ENCODE measurements at places on chromosomes 16 and 17.
A peak's percentile ranks its signal among the peaks of the same experiment; 100 is the strongest.

DNA sequence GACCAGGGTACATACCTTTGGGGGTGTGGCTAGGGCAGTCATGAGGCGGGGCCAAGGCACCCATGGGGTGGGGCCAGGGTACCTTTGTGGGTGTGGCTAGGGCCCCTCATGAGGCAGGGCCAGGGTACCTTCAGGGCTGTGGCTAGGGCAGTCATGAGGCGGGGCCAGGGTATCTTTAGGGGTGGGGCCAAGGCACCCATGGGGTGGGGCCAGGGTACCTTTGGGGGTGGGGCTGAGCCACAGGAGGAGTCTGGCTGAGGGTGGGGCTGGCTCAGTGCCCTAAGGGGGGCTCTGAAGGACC is 3.5 kb downstream of the GNG13 start:
- no peak for DNase-seq

- DNase-seq = no peak
These were observed 12.0 kb downstream of the PGS1 start for GRCh38 chr17:78390241-78391050.

DNA sequence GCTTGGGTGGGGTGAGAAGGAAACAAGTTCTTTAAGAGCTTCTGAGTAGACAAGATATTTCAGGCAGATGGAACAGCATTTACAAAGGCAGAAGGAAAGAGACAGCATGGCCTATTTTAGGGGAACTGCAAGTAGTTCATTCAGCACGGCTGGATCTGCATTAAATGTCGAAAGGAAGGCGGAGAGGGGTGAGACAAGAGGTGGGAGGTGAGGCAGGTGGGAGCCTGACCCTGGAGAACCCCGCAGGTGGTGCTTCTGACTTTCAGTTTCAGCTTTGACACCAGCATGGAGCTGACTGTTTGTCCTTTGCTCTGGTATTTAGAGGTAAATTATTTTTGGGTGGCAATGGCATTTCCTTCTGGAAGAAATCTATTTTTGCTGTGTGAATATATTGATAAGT is 194.8 kb downstream of the HS3ST4 start:
- no peak for DNase-seq

DNA sequence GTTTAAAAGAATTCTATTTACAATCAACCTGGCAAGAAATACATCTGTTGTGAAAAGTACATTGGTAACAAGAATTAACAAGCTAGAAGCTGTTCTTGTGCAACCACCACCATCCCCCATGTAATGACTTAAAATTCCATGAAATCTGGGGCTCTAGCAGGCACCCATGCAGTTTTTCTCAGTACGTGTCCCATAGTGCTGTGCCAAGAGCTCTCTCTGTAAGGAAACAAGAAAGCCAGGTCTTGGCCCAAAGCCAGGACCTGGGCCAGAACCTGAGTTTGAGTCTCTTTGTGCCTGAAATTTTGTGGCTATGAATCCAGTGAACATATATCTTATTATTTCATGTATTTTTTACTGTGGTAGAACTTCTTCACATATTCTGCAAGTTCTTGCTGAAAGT is 46.6 kb downstream of the NUP93 start:
- DNase-seq = peak; percentile 49

DNA sequence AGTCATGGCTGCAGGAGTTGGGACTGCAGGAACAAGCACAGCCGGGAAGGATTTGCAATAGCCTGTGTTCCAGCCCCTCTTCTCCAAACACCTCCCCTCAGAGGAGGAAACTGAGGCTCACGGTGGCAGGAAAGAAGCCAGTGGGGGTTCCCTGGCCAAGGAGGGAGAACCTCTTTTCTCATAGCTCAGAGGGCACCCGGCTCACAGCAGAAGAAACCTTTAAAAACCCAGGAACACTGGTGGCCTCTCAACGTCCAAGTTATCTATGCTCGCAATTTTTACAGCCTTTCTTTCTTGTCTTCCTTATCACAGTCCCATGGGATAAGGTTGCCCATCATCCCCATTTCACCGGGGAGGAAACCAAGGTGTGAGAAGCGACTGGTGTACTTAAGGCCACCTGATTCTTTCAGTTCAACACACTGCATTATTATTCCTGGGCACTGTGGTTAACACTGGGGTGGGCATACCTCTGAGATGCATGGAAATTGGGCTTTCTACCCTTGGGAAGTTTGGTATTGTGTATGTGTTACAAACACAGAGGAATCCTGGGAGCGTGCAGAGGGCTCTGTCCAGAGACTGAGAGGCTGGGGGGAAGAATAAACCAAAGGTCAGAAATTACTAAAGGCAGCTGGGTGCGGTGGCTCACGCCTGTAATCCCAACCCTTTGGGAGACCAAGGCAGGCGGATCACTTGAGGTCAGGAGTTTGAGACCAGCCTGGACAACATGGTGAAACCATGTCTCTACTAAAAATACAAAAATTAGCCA is 791 bp upstream of the ZNF629 start:
- no peak for DNase-seq

DNA sequence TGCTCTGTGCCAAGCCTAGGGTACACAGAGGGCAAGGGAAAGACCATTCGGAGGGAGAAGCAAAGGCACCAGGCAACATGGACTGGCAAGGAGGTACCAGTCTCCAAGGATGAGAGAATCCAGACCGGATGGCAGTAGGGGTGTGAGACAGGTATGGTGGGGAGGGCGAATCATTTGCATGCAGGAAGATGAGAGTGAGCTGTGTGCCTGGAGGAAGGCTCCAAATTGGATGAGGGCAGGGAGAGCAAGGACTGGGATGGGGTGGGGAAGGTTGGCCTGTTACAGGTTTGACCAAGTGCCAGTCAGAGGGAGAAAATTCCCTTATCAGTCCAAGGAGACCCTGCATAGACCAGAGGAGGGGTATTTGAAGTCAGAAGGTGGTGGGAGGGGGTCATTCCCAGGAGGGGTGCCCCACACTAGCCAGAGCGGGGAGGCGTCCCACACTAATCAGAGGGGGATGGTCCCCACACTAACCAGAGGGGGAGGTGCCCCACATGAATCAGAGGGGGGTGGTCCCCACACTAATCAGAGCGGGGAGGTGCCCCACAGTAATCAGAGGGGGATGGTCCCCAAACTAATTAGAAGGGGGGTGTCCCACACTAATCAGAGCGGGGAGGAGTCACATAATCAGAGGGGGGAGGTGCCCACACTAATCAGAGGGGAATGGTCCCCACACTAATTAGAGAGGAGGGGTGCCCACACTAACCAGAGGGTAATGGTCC is 737 bp downstream of the CANT1 start:
- DNase-seq = no peak

DNA sequence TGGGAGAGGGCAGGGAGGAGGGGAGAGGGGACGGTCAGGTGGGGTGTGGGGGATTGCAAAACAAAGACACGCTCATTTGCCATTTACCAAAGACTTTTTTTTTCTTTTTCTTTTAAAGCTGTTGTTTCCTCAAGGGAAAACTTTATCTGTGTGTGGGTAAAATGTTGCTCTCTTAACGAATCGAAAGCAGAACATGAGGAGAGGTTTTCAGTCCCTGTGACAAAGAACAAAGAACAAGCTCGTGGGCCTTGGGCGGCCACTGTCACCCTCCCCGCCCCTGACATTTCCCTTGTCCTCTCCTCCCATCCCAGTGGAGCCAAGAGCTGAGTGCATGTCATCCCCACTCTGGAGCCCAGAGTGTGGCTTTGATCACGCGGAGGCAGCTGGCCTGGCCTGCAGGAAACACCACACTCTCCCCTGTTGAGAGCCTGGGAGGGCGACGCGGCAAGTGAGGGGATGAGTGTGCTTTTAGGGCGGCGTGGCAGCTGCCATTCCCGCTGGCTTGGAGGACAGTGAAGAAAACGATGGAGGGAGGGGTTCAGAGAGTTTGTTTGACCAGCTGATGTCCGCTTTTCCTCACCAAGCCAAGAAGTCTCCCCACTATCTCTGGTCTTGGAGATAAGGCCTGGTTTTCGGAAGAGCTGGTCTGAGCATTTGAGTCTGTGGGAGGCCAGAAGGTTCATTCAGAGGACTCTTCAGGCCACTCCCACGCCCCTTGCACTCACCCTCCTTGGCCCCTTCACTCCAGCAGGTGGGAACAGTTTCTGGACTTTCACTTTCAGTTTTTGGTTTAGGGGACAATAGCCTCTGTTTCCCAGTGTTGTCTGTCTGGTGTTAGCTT is 11.4 kb downstream of the CCR7 start:
- DNase-seq = peak; percentile 87

- DNase-seq = no peak
These were observed 18.1 kb downstream of the SLC13A5 start for GRCh38 chr17:6695051-6695450.

- no peak for DNase-seq
These were observed 258.6 kb downstream of the IRX3 start for GRCh38 chr16:54027995-54028394.

- peak; percentile 86 for DNase-seq
These were observed 128.0 kb upstream of the PLCG2 start for GRCh38 chr16:81650982-81651562.

GRCh38 chr16:27852681-27853080 is 210.8 kb downstream of the GSG1L start:
- DNase-seq = no peak

DNA sequence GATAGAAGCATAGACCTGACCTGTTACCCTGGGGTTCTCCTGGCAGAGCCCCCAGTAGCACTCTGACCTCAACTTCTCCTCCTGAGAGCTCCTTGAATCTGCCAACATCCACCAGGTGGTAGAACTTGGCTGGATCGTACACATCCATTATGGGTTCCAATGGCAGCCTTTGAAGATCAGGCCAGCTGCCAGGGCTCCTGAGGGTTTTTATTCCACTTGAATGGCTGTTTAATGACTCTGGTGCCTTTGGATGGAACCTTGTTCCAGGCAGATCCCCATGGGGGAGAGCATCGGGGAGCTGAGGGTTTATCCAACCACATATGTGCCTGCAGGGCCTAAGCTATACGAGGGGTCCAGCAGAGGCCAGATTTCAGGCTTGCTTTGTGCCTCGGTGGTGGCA is 47.1 kb upstream of the CLEC19A start:
- DNase-seq = no peak

DNA sequence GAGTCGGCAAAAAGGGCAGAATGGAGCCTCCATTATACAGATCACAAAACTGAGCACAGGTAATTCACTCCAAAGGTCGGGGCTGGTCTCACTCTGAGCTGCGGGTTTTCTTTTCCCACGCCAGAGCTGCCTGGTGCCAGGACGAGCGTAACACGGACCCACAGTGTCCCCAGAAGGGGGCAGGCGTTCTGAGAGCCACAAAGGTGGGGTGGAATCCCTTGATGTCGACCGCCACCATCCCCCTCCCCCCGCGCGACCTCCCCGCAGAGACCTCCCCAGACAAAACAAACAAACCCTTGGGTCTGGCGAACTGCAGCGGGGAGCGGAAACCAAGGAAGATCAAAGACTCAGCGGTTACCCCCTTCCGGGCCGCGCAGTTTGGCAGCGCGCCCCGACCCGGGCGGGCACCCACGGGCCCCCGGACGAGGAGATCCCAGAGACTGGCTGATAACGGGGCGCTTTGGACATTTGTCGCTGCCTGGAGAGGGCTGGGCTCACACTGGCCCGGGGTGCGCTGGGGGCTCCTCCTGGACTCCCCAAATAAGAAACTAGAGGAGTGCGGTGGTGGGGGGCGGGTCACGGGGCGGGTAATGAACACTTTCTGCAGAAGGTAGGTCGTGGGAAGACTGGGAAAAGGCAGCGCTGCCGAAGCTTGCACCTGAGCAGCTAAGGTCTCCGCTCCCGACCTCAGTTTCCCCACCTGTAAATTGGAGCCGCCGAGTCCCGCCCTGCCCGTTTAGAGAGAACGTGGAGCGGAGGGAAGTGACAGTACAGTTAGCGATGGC is 664 bp upstream of the NKD1 start:
- peak; percentile 51 for DNase-seq

DNA sequence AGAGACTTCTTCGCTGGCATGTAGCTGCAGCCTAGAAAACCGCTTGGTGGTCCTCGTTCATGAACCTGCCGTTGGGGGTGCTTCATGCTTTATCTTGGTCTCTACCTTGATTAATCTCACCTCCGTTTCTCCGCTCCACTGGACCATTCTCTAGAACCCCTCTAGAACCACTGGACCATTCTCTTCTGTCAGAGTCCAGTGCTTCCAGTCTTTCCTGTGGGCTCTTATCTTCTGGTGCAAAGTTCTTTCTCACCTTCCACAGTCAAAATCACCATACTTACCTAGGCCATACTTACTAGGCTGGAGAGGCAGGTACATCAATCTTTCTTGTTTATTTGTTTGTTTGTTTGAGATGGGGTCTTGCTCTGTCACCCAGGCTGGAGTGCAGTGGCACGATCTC is 71.4 kb downstream of the PITPNC1 start:
- no peak for DNase-seq

GRCh38 chr16:63983401-63983800 is 1138.5 kb downstream of the CDH11 start:
- no peak for DNase-seq

DNA sequence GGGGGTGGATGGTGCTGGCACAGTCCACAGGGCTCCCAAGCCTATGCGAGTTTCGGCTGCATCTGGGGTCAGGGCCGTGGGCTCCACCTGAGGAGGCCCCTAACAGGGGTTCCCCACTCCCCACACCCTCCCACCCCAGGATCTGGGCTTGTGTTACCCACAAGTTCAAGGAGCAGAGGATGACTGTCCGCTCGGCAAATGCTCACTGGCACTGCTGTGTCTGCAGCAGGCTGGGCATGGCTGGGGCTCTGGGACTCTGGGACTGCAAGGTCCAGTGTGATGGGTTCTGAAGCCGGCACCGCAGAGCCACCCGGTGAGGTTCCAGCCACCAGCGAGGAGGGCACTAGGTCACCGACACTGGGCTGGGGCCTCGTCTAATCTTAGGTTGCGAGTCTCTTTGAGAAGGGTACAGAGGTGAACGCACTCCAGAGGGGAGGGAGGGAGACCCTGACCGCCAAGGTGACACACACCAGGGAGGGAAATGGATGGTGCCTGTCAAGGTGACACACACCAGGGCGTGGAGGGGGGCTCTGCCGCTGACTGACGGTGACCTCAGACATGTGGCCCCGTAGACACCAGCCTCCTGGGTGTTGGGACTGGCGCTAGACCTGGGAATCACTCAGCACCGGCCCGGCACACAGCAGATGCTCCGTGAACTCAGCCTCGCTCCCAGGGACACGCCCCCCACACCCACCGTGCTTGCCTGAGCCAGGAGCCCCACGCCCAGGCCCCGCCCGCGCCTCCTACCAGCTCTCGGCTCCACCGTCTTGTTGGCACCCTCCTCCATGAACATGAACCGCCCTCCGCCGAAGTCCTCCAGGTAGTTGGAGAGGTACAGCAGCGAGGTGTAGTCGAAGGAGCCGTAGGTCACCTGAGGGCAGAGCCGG is 20.5 kb upstream of the HEXD start:
- DNase-seq = no peak

GRCh38 chr16:54875443-54875842 is 55.2 kb upstream of the IRX5 start:
- DNase-seq = no peak

- no peak for DNase-seq
These were observed 109.7 kb downstream of the C16orf95 start for GRCh38 chr16:87207509-87207908.
